Fibroblast of skin of scalp (primary cell): ENCODE measurements at places on chromosomes 16 and 17.

DNA sequence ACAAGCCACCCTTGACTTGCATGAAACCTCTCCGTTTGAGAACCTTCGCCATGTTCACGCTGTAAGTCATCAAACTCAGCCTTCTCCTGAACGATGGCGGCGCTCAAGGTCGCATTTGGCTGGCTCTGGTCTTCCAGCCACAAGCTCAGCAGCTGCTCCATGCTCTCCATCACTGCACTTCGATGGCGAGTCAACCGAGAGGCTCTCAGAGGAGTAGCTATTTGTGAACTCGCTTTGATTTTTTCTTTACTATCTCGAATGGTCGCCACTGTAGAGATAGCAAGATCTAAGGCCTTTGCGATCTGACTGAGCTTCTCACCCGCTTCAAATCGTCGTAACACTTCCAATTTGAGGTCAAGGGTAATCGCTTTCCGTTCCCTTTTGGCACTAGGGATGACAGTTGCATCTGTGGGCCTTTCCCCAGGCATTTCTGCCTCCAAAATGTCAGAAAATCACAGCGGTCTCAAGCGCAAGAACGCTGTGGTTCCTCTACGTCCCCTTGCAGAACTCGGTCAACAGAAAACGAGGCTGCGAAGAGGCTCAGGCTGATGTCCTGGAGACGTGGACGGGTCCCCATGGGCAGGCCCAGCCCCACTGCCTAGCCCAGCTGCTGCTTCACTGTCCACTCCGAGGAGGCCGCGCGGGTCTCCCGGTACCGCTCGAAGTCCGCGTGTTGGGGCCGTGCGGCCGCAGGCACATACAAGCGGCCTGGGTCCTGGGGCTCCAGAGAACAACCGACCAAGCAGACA is 23.1 kb downstream of the DEF8 start:
- DNase-seq: peak; percentile 10

DNA sequence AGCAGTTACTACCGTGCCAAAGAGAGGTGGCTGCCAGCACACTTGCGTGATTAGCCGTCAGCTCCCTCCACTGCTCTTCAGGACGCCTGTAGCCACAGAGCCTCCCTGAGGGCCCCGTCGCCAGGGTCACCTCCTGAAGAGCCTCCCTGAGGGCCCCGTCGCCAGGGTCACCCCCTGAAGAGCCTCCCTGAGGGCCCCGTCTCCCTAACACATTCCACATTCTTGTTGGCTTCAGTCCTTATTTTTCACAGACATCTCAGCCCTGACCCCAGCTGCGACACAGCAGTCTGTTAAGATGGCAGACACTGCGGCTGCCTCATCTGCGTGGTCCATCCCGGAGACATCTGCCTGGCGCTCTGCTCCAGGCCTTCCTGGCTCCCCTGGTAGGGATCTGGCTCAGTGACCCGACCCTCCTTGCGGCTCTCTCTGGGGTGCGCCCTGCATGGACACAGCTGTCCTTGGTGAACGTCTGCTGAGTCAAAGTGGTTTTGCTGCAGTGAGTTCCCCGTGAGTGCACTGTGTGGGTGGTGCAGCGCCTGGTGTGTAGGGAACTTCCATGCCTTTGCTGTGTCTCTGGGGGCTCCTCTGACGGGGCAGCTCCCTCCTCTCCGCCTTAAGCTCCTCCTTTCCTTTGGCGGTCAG is 11.4 kb downstream of the ACSF3 start:
- DNase-seq: no peak

- no peak for DNase-seq
Observed at GRCh38 chr16:55476625-55477533, 2.1 kb upstream of the MMP2 start.

DNA sequence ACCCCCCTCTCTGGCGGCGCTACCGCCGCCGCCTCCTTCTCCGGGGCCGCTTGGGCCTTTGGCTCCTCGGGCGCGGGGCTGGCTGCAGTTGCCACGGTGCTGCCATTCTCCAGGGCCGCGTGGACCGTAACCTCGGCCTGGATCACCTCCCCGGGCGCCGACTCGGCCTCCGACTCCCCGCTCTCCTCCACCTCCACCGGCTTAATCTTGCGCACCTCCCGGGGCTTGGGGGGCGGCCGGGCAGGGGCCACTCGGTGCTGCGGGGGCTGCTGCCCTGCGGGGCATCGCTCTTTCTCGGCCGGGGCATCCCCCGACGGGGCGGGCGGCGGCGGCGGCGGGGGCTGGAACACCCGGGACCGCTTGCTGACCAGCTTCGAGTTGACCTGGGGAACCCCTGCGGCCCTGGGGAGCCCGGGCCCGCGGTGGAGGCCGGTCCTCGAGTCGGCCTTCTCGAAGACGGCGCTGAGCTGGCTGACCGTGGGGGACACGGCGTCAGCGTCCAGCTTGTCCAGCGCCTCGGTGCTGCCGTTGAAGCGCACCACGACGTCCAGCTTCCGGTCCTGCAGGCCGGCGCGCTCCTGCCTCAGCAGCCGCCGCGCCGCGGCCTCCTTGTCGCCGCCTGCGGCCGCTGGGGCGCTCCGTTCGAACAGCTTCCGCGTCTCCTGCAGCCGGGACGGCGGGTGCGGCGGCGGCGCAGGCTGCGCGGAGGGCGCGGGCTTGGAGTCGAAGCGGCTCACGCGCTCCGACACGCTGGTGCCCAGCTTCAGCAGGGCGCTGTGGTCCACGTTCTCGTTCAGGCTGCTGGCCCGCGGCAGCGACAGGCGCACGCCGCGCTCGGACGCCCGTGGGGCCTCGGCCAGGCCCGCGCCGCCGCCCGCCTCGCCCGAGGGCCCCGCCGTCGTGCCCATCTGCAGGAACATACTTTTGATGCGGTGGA is 792 bp downstream of the PPP1R9B start:
- peak; percentile 43 for DNase-seq

DNA sequence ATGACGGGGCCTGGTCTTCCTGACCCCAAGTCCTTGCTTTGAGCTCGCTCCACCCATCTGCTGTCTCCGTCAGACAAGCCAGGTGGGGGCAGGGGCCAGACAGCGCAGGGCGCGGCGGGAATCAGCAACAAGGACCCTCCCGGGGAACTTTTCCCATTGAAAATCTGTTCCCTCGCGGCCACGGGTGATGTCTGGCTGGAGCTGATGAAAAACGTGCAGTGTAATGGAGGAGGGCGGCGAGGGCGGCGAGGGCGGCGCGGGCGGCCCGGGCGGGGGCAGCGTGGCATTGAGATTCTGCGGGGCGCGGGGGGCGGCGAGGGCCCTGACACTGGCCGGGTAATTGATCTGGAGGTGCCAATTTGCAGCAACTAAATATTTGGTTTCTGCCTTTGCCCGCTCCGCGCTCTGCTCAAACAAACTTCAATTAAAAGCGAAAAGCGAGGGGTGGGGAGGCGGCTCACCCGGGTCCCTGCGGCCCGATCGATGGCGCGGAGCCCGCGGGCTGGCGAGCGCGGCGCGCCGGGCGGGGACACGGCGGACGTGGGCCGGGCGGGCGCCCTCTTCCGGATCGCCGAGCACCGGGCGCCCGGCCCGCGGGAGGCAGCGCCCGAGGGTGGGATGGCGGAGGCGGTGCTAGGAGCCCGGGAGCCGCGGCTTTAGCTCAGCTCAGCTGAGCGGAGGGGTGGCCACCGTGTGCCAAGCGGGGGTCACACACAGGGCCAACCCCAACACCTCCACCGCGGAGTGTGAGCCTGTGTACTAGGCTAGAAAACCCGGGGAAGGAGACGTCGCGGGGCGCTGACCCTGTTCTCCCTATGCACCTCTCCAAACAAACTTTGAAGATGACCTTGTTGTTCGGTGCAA is 32.4 kb downstream of the DCAKD start:
- peak; percentile 66 for DNase-seq

- no peak for DNase-seq
Observed at GRCh38 chr16:24013864-24014645, 178.3 kb downstream of the PRKCB start.

- DNase-seq: no peak
Observed at GRCh38 chr16:78890373-78890895, 710.1 kb downstream of the MAF start.

GRCh38 chr16:19094542-19095365 is 19.0 kb upstream of the ITPRIPL2 start:
- DNase-seq: no peak

GRCh38 chr17:80243526-80244433 is 16.9 kb upstream of the RNF213 start:
- no peak for DNase-seq

DNA sequence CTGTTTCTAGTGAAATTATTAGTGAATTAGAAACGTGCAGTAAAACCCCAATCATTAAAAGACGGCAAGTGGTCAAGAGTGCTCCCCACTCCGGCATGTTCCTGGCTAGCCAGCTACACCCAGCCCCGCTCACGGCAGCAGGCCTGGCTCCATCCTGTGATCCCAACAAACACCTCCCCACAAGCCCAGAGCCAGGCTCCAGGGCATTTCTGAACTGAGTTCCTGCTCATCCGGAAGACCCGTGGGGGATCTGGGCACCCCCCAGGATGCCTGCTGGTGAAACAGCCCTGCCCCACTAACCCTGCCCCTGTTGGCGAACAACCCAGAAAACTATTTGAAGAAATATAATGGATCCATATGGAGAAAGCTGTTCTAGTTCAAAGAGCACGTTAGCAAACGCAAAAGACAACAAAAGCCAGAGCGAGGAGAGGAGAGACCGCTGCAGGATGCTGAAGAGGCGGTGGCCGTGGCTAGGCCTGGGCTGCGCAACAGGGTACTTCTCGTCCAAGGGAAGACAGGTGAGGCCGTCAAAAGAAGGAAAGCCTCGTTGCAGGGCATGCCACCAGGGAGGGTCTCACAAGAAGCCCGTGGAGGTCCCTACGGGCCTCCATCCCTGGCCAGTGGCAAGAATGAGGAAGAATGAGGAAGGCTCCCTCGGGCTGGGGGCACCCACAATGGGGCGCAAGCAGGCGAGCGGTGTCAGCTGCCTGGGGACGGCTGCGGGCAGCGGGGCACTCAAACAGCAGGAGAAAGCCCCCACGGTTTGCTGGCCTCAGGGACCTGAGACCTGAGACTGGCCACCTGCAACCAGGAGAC is 19.2 kb downstream of the SLC16A3 start:
- peak; percentile 38 for DNase-seq

DNA sequence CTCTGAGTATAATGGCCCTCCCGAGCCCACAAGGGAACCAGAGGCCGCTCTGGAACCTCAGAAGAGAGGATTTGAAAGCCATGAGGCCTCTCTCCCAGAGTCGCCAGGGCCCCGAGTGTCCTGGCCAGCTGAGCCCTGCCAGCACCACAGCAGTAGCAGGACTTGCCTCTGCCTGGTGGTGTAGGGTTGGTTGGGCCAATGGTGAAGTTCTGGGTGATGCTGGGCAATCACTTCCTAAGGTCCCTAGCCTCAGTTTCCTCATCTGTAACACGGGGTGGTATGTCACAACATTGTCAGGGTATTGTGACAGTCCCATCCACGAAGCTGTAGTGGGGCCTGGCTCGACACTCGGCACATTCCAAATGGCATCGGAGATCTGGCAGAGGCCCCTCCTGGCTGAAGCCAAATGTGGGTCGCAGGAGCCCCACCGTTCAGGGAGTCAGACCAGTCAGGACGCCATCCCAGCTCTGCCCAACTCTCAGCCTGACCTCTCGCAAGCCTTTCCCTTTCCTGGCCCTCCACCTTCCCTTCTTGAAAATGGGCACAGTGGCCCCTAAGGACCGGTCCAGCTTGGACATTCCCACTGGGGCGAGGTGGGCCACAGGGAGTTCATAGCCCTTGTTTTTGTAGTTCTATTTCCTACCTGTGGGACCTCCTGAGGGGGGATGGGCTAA is 1.7 kb downstream of the NATD1 start:
- DNase-seq: no peak

DNA sequence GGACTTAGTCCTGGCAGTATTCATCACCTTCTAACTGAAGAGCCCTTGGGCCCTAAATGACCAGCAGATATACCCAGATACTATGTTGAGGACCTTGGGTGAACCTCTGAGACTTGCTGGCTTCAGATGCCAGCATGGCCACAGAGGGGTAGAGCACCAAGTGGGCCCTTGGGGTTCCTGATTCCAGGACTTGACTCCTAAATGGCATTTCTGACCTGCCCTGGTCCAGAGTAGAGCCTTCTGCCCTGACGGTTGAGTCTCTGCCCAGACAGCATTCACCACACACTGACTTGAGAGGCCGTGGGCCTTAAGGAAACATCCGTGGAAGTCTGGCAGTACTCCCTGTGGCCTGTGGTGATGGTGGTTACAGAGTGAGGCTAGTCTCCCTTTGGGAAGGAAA is 2.8 kb upstream of the APPBP2 start:
- no peak for DNase-seq

GRCh38 chr17:17844500-17844899 is 7.7 kb upstream of the SREBF1 start:
- no peak for DNase-seq

GRCh38 chr16:86563469-86564345 is 2.9 kb upstream of the FOXC2 start:
- peak; percentile 89 for DNase-seq

DNA sequence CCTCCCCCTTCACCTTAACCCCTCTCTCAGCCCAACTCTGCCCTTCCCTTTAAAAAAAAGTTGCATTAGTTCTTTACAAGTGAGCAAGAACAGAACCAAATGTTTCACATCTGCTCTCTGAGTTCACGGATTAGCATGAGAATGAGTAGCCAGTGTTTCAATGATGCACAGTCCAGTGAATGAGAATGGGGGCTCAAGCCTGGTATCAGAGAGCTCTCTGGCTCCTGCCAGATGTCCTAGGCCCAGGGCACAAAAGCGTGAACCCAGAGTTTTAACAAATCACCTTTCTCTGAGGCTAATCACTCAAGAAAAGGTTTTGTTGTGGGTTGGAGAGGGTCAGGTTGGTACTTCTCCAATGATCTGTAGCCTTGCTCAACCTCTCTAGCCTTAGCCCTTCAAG is 41.5 kb upstream of the HS3ST3A1 start:
- no peak for DNase-seq

DNA sequence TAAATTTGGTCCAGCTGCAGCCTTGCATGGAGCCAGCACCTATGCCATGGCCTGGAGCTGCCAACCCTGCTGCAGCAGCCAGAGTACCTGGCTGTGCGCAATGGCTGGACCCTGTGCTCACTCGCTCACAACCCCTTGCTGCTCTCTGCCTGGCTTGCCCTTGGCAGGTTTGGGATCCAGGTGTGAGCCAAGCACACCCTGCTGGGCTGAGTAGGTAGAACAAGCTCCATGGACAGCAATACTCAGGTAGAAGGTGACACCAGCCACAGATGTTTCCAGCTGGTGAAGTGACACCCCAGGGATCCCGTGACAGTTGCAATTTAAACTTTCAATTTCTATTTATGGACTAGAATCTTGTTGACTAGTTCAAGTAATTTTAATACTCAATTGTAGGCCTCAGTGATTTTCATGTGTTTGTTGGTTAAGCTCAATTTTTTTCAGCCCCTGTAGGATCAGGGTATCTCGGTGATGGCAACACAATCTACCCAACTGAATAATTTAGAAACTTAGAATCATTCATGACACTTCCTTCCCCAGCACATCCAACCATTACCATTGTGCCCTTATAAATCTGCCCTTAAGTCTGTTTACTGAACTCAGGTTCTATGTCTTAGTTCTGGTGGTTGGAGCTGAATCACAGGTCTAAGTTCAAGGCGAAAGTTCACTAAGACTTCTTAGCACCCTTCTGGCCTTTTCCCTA is 480.0 kb downstream of the PMP22 start:
- DNase-seq: no peak

GRCh38 chr17:3943240-3943891 is 20.9 kb downstream of the ATP2A3 start:
- DNase-seq: no peak
